T-helper 2 cell (primary cell): ENCODE measurements at places on chromosomes 3 and 15.

- DNase-seq, result peak; percentile 22
Measured at GRCh38 chr3:156685752-156686151, 11.4 kb downstream of the TIPARP start.

DNA sequence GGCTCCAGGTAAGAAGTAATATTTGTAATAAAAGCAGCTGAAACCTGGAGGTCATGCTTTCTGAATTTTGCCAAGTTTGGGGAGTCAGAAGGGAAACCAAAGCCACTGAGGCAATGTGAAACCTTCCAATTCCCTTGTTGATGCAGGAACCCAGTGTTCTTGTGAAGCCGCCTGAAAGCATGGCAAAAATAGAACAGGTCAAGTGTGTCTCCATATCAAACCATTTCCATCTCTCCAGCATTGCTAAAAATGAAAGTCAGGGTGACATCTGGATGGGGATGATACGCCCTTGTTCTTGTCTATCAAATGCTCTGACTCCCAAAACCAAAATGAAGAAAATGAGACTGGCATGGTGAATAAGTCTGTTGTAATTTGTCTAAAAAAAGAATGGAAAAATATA, 362.5 kb downstream of the VPS13C start:
- DNase-seq, result no peak

GRCh38 chr3:150005243-150006112, 34.8 kb upstream of the PFN2 start:
- DNase-seq, result no peak

DNA sequence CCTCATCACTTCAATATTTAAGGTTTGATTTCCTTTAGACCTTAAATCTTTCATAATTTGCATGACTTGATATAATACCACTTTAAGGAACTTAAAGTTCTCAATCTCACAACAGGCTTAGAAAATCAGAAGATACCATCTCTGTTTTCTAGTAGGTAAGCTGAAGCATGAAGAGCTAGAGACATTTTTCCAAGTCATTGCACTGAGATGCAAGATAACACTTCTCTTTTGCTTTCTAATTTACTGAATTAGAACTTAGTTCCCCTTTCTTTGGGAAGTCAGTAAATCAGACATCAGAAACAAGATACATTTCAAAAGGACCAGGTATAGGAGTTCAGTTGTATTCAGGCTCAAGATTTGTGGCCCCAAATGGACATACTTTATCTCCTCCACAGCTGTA, 79.7 kb downstream of the DZIP3 start:
- DNase-seq, result no peak

DNA sequence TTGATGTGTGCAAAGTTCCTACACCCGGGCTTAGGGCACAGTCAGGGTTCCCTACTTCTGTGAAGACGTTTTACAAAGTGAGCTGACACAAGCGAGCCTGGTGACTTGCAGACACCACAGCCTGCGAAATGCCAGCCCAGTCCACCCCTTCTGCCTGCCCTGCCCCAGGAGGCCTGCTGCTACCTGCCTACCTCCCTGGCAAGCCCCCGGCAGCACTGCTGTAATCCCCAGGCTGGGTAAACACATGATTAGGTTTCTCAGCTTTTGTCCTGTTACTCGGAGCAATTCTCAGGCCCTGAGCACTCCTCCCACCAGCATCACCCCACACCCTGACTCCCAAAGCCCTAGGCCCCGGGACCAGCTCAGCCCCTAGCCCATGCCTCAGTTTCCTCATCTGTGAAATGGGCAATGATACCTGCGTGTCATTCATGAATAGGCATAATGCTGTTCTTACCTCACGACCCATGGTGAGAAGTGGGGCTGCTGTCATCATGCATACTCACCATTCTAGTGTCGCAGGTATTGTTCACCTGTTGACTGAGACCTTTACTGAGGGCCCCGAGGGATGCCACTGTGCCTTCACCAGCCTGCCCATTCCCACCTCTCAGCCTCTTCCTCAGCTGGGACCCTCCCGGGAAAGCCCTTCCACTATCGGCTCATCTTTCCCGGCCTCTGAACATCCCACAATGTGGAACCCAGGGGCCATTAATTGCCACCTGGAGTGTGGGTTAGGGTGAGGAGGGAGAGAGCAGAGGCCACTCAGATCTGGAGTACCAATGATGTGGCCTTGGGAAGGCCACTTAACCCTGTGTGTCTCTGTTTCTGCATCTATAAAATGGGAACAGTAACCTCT, 31.5 kb upstream of the SLC6A6 start:
- no peak for DNase-seq
